ENCODE measurements at places on chromosomes 13 and 19. TPM values are rescaled to one million over a fixed set of nuclear protein-coding genes. Genes with fewer than 3 reads are reported as not detected.
A peak's percentile ranks its signal among the peaks of the same experiment; 100 is the strongest.

- no peaks in the 10 kb centered on the region for H3K36me3 ChIP-seq
- no peak overlapping the region for H3K4me3 ChIP-seq
- peaks cover 8% of the 10 kb centered on the region for H3K4me1 ChIP-seq
- peak; percentile 79 for DNase-seq
- H3K27me3 ChIP-seq, result no peaks in the 10 kb centered on the region
Measured at GRCh38 chr19:33416307-33417215, 43.1 kb downstream of the CEBPG start.

DNA sequence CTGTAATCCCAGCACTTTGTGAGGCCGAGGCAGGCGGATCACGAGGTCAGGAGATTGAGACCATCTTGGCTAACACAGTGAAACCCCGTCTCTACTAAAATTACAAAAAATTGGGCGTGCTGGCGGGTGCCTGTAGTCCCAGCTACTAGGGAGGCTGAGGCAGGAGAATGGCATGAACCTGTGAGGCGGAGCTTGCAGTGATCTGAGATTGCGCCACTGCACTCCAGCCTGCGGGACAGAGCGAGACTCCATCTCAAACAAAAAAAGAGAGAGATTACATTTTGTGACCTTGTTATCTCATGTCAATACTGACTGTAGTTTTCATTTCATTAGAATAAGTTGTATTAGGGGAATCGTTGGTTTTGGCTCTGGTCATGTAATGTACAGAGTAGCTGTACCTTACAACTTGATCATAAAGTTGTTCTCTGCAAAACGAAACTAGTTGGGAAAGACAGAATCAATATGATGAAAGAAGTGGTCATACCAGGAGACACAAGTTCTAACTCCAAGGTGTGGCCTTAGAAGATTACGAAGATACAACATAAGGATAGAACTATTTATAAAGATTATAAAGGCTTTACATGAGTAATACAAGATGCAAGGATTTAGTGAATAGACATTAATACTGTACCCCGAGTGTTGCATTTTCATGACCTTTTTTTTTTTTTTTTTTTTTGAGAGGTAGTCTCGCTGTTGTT, 15.3 kb downstream of the TMEM38A start:
- DNase-seq, result no peak
- no peak overlapping the region for H3K4me3 ChIP-seq
- H3K27ac ChIP-seq, result no peak overlapping the region
- no peaks in the 10 kb centered on the region for H3K4me1 ChIP-seq
- no peaks in the 10 kb centered on the region for H3K36me3 ChIP-seq

- H3K27ac ChIP-seq, result no peak overlapping the region
- no peaks in the 10 kb centered on the region for H3K4me1 ChIP-seq
- H3K4me3 ChIP-seq, result no peak overlapping the region
- no peaks in the 10 kb centered on the region for H3K36me3 ChIP-seq
Measured at GRCh38 chr13:44266305-44266704, 107.3 kb upstream of the SERP2 start.

DNA sequence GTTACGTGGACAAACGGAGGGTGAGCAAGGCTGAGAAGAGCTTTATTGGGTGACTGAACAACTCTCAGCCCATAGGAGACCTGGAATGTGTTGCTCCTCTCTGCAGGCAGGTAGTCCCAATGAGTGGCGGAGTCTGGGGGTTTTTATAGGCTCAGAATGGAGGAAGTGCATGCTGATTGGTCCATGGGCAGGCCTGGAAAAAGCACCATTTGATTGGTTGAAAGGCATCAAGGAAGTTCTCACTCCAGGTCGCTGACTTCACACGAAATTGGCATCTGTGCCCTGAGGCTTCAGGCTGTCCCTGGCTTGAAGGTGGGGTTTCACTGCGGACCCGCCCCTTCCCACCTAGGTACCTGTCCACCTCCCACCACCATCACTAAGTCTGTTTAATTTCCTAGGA, 65.4 kb downstream of the SPATA13 start:
- no peaks in the 10 kb centered on the region for H3K36me3 ChIP-seq
- no peak overlapping the region for H3K4me3 ChIP-seq
- no peak for DNase-seq

GRCh38 chr13:24624801-24625231, 55.4 kb upstream of the ATP12A start:
- H3K4me1 ChIP-seq, result peaks cover 38% of the 10 kb centered on the region
- H3K27ac ChIP-seq, result peak overlapping the region; percentile 87
- no peaks in the 10 kb centered on the region for H3K27me3 ChIP-seq
- peaks cover 15% of the 10 kb centered on the region for H3K36me3 ChIP-seq
- H3K4me3 ChIP-seq, result no peak overlapping the region

The KIR2DL1 gene
- total RNA-seq, result not detected

The TRPC4 gene
- total RNA-seq, result not detected
